ENCODE measurements at places on chromosomes 5 and 9.

GRCh38 chr5:15472116-15472515 lies 27.9 kb upstream of the FBXL7 start:
- no peak for DNase-seq

DNA sequence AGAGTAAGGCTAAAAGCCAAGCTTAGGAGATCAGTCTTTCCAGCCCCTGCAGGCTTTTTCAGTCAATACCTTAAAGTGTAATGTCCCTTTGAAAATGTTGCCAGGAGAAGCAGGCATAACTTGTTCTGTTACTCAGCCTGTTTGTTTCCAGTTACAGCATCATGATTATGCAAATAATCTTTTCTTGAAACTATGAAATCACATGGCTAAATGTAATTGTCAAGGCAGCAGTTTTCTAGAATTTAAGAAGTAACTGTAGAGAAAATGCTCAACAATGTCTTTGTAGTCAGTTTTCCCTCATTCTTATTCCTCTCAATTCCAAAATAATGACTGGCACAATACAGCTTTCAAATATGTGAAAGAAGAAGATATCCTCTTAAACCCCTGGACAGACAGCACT lies 1.9 kb upstream of the GPR107 start:
- peak; percentile 51 for DNase-seq

GRCh38 chr5:142901476-142902185 lies 131.5 kb downstream of the ARHGAP26 start:
- no peak for DNase-seq

DNA sequence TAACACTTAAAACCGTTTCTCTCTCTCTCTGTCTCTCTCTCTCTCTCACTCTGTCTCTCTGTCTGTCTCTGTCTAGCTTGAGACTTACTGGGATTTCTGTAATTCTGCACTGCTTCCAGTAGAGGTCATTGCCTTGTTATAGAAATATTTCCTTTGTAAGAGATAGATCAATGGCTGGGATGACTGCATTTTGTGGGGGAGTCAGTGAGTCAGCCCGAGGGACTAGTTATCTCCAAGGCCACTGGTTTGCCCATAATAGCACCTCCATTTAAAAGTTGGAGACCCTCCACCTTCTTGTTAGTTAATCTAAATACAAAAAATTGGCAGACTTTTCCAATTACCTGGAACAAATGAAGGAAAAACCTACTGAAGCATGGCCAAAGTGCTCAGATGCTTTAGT lies 547.2 kb downstream of the LRRC70 start:
- DNase-seq = peak; percentile 65

GRCh38 chr5:173317852-173318251 lies 10.4 kb downstream of the STC2 start:
- no peak for DNase-seq

Data from RWPE1 (cell line).